ENCODE measurements at places on chromosomes 1 and 21. TPM values are rescaled to one million over a fixed set of nuclear protein-coding genes. Genes with fewer than 3 reads are reported as not detected.

The C1QC gene
- total RNA-seq = not detected

The S100A9 gene
- 138 TPM for total RNA-seq

The WLS gene
- total RNA-seq = 0.85 TPM

The VANGL2 gene
- not detected for total RNA-seq

The SLC6A9 gene
- not detected for total RNA-seq

The PDPN gene
- total RNA-seq = not detected

The OR2G6 gene
- not detected for total RNA-seq

The ERO1B gene
- total RNA-seq = 11.1 TPM

The TNFRSF1B gene
- total RNA-seq = 127 TPM

The MTARC1 gene
- 0.75 TPM for total RNA-seq

The SIM2 gene
- total RNA-seq = not detected

The CSF3R gene
- 13.0 TPM for total RNA-seq

The KRTAP21-2 gene
- not detected for total RNA-seq

The TMEM82 gene
- not detected for total RNA-seq

Measured in T-helper 17 cell (primary cell).